ENCODE measurements at places on chromosomes 4 and X.
A peak's percentile ranks its signal among the peaks of the same experiment; 100 is the strongest.

DNA sequence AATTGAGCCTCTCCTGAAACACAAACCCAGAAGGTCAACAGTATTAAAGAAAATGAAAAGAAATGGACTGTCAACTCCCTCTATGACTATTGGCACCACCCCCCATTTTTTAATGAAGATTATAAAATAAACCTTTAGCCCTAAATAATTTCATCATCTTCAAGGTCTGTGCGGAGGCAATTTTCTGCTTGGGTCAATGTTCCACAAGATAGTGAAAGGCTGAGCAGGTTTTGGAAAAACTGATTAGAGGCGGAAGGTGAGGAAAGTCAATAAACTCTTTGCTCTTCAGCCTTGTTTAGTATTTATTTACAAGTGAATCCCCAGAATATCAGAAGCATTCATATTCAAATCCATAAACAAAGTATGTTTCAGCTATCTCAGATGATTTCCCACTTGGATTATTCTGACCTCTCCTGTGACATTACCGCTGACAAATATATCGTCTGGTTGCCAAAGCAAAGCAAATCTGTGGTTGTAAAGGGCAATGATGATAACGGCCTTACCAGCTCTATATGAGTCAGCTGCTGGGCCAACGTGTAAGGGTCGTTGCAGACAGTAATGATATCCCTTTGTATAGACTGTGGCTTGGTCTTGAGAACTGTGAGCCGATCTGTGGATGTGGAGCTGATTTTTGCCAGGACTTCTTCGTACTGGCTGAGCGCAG lies 24.0 kb downstream of the RASGEF1B start:
- no peak for DNase-seq

DNA sequence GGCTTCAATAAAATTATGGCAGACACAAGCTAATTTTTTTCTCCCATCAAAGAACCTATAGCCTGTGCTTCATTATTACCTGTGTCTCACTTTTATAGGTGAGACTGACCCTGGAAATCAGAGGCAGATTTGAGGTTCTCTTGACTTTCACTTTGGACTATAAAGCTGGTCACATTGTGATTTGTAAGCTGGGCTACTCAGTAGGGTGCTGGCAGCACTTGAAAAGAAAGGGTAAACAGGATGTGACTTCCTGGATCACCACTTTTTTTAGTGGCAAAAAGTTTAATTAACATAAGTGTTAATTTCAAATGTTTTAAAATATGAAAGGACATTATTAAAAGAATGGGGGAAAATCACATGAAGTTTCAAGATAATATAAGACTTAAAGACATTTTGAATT lies 50.6 kb upstream of the GATB start:
- DNase-seq = no peak

- no peak for DNase-seq
These were observed 572.8 kb upstream of the FAM241A start for GRCh38 chr4:111572470-111572869.

- DNase-seq = peak; percentile 31
These were observed 22.4 kb upstream of the CLTRN start for GRCh38 chrX:15686818-15687685.

Data from fibroblast of the conjunctiva (primary cell).